ENCODE measurements at places on chromosomes 16 and 17.

DNA sequence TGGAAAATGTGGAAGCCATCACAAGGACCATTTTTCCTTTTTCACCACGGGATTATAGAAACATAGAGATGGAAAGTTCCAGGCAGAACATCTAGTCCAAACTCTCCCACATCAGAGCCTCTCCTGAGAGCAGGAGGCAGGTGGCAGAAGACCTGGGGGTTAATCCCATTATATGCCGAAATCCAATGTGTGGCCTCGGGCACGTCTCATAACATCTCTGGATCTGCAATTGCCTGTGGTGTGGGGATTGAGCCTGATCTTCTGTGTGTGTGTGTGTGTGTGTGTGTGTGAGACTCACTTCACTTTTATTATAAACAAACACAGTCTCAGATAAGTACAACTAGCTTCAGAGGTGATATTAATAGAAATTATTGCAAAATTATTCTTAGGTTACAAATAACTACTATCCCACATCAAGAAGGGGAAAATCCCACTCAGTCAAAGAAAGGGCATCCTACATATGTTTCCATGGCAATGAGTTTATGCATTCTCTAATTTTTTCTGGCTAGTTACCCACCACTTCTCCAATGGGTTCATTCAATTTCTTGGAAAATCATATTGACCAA, 199.1 kb downstream of the FOXL1 start:
- DNase-seq, result no peak

DNA sequence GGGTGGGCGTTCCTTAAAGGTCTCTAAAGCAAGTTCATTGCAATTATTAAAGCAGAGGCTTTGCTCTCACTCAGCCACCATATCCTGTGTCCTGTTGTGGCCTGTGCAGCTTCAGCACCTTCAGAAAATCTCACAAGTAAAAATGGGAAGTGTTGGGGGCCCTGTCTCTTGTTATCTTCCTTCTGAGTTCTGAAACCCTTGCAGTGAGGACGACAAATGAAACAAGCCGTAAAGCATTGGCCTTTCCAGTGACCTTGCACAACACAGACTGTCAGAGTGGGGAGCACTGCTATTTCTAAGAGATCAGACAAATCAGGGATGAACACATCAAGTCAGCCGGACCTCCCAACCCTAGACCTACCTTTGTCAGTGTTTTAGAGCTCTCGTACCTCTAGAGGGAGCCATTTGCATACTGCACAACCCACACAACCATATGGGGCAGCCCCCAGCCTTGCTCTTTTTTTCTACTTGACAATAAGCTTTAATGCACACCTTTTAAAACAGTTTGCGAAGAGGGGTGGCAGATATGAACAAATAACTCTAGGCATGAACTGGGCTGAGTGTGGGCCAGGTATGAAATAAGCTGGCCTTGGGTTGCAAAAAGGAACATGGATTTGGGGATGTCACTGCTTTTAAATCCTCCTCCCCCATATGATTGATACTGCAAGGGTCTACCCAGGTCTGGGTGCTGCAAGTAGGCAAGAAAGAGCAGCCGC, 89.8 kb downstream of the KATNIP start:
- no peak for DNase-seq

- DNase-seq, result no peak
Observed at GRCh38 chr16:78988361-78988969, 612.1 kb downstream of the MAF start.

- no peak for DNase-seq
Observed at GRCh38 chr17:60750640-60751039, 73.0 kb downstream of the BCAS3 start.

DNA sequence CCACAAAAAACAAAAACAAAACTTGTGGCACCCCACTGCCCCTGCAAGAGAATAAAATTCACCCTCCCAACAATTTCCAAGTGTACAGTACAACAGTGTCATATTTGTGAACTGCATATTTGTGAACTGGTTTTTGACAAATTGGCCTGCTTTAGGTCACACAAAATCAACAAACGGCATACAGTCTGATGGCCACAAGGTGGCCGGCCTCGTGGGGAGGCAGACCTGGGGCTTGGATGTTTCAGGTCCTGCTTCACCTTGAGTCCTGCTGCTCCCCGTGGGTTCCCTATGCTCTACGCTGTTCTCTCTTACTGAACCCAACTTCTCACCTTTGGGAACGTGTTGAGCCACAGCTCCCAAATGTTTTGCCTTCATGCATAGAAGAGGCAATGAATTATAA, 102.2 kb downstream of the CDK5R1 start:
- DNase-seq, result no peak

DNA sequence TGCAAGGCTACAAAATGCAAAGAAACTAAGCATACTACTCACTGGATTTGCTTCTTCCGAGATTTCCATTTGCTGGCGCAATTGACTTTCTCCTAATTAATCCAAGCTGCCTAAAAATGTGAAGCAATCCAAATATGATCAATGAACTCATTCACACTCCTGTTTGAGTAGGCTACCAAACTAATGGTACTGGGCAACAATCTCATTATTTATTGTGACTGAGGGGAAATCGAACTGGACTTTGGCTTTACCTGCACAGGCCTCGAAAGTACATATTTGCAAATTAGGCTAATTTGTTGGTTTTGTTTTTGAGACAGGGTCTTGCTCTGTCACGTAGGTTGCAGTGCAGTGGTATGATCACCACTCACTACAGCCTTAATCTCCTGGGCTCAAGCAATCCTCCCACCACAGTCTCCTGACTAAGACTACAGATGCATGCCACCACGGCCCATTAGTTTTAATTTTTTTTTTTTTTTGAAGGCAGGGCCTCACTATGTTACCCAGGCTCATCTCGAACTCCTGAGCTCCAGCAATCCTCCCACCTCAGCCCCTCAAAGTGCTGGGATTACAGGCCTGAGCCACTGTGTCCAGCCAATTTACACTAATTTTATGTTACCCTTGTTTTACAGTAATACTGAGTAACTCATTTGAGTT, 2.6 kb downstream of the ERI2 start:
- DNase-seq, result no peak

DNA sequence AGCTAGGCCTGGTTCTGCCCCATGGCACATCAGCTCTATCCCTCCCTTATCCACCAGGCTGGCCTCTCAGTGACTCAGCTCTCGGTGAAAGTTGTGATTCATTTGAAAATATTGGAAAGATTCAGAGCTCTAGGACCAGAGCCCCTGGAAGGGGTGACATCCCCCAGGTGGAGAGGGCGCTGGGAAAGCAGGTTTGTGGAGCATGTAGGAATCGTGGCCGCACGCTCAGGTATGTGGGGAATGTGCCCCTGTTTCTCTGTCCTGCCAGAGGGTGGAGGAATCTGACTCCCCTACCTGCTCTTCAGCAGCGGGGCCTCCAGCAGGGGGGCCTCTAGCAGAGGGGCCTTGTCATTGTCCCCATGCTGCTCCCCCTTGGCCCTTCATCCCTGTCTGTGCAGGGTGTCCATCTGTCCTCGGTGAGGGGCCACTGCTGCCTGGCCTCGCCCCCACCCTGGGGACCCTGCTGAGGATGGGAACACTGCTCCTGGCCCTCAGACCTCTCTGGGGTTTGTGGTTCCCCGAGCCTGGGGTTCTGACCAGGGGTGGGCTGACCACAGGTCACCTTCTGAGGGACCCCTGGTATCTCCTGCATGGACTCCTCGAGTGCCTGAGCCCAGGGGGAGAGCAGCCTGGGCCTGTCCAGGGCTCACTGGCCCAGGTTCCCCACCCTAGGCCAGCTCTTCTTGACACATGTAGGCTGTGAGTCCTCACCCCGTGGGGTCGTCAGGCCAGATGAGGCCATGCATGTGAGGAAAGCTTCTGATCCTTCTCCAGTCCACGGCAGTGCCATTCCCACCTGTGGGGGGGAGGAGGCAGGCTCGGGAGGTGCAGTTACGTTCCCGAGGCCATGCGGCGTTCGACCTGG, 47.5 kb downstream of the NT5M start:
- DNase-seq, result no peak

DNA sequence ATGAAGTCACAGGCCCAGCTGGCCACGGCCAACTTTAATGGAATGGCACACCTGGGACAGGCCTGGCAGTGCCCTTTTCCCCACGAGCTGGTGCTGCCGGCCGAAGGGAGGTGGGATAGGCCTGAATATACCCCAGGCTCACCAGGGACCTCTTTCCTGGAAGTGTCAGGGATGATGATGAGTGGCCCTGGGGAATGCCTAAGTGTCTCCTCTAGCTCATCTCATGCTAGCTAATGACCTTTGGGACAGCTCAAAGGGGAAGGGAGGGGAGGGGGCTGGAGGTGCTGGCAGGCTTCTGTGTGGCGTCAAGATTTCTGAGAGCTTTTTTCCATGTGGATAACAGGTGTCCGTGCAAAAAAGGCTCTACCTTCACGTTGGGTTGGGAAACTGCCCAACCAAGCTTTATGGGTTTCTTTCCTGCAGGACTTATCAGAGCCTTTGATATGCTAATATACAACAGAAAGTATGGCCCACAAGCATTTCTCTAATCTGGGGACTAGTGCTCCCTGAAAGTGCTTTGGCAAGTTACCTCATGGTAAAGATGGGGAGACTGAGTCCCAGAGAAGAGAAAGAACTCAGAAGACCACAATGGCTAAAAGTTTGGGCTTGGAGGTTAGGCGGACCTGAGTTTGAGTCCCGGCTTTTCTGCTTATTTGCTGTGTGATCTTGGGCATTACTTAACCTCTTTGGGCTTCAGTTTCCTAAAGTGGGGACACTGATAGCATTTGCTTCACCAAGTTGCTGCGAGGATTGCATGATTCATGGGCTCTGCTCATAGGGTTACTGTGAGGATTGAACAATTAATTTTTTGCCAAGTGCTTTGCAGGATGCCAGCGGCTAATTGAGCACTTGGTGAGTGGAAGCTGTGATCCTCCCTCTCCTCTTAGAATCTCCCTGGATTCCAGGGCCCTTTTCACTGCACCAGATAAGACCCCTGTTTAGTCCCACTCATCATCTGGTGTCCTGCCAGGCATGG, 14.0 kb downstream of the ADGRG1 start:
- DNase-seq, result no peak

DNA sequence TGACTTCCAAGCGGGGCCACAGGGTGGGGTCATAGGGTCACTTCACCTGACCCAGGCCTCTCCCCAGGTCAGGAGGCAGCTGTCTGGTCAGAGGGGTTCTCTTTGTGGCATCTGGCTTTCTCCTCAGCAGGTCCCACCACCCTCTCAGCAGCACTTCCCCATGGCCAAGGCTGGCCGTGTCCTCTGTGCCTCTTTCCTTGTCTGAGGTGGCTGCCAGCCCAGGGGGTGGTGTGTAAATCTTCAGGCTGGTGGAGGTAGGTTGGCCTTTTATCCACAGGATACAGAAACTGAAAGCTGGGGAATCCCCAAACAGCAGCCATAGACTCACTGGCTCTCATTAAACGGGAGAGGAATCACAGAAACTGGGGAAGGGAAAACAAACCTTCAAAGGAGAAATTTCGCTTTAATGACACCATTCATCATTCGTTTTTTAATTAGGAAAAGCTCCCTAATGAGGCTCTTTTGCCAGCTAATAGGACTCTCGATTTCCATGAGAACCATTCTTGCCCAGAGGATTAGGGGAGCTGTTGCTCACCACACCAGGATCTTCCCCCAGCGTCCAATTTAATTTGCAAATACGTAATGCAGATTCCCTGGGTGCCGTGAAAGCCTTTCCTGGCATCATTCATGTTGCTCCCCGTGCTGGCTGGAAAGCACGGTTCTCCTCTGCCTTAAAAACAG, 18.0 kb downstream of the C17orf75 start:
- no peak for DNase-seq

- DNase-seq, result no peak
Observed at GRCh38 chr16:781346-782010, 6.7 kb downstream of the RPUSD1 start.

DNA sequence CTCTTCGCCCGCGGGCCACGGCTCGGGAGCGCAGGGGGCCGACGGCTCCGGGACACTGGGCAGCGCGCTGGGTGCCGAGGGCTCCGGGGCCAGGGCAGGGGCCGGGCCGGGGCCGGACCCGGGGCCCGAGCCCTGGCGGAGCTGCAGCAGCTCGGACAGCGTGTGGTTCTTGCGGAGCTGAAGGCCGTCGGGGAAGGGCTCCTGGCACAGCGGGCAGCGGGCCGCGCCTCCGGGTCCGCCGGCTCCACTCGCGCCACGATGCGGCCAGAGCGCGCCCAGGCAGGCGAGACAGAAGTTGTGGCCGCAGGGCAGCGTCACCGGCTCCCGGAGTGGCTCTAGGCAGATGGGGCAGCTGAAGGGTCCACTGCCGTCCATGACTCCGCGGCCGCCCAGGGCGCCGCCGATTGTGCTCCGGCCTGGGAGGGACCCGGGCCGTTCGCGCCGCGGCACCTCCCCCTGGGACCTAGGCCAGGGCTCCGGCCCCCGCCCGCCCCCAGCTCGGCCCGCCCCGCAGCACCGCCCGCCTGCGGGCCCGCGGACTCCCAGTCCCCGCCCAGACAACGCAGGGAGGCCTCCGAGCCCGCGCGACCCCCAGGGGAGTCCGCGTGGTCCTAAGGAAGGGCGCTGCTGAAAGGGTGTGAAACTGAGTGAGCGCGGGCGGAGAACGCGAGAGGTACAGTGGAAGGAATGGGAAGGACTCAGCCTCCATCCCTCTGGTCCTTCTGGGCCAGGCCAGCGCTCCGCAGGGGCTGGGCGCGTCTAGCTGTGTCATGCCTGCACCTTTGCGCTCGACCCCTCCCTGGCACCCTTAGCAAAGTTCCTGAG, at the start of gene TRIM47:
Gene TRIM47, minus strand, starts transcription at position 408 of the 825 bp plus-strand sequence. Its CDS starts 33 bp downstream, at position 375.
- no peak for DNase-seq

DNA sequence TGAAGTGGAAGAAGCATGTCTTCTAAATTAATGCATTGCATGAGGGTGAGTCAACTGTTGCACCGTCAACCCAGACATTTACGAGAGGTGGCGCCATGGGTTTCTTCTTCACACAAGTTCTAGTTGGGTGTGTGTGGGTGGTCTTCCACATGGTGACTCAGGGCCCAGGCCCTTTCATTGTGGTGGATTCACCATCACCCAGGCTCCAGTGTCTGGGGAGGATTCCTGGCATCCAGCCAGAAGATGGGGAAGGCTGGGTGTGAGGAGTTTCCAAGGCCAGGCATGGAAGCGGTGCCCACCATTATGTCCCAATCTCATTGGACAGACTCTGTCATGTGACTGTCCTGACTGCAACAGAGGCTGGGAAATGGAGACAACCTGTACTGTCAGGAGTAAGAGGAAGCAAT, 21.4 kb upstream of the JPH3 start:
- DNase-seq, result no peak
